Airway epithelial cell (primary cell): ENCODE measurements at places on chromosomes 2 and 18. TPM values are rescaled to one million over a fixed set of nuclear protein-coding genes. Genes with fewer than 3 reads are reported as not detected.

SULT1C4 gene
- not detected in 2 replicates for total RNA-seq

LIMS4 gene
- not detected in 2 replicates for total RNA-seq

ADCYAP1 gene
- total RNA-seq: not detected in 2 replicates

REG3G gene
- total RNA-seq: not detected in 2 replicates

FIGN gene
- 1.2 and 1.3 TPM in 2 replicates for total RNA-seq

CFAP221 gene
- not detected in 2 replicates for total RNA-seq

LYG2 gene
- total RNA-seq: not detected in 2 replicates

GPBAR1 gene
- total RNA-seq: 0.56 TPM in 1 of 2 replicates, not detected in the other

LIMS3 gene
- 1.4 TPM in 1 of 2 replicates, not detected in the other for total RNA-seq

VAPA gene
- total RNA-seq: 153 and 170 TPM in 2 replicates

FOXI3 gene
- not detected in 2 replicates for total RNA-seq

TWIST2 gene
- total RNA-seq: 10.0 and 14.7 TPM in 2 replicates

UBXN2A gene
- 5.0 and 12.7 TPM in 2 replicates for total RNA-seq

MOGAT1 gene
- total RNA-seq: not detected in 2 replicates

DQX1 gene
- 5.3 and 6.7 TPM in 2 replicates for total RNA-seq

SERPINB2 gene
- total RNA-seq: 205 and 218 TPM in 2 replicates

RUFY4 gene
- not detected in 2 replicates for total RNA-seq

CREG2 gene
- total RNA-seq: 0.88 and 3.9 TPM in 2 replicates

RAB6C gene
- total RNA-seq: not detected in 2 replicates

GNAL gene
- 4.5 and 5.1 TPM in 2 replicates for total RNA-seq

CDKL4 gene
- 0.28 TPM in 1 of 2 replicates, not detected in the other for total RNA-seq

INHBB gene
- total RNA-seq: 0.28 TPM in 1 of 2 replicates, not detected in the other

PJVK gene
- total RNA-seq: 0.74 and 0.78 TPM in 2 replicates

MYO5B gene
- total RNA-seq: 26.8 and 39.6 TPM in 2 replicates

EVA1A gene
- total RNA-seq: 19.3 and 26.4 TPM in 2 replicates
